ENCODE measurements at places on chromosomes 16 and 17.

- peak; percentile 97 for DNase-seq
Observed at GRCh38 chr17:50604513-50604912, 30.2 kb upstream of the ABCC3 start.

GRCh38 chr16:2044541-2044940 is 3.1 kb downstream of the NTHL1 start:
- no peak for DNase-seq

- DNase-seq, result no peak
Observed at GRCh38 chr16:28563218-28563617, 9.5 kb downstream of the SGF29 start.

GRCh38 chr17:64155751-64156544 is 26.0 kb upstream of the ERN1 start:
- peak; percentile 32 for DNase-seq

GRCh38 chr17:13492737-13493122 is 109.0 kb downstream of the HS3ST3A1 start:
- DNase-seq, result no peak

DNA sequence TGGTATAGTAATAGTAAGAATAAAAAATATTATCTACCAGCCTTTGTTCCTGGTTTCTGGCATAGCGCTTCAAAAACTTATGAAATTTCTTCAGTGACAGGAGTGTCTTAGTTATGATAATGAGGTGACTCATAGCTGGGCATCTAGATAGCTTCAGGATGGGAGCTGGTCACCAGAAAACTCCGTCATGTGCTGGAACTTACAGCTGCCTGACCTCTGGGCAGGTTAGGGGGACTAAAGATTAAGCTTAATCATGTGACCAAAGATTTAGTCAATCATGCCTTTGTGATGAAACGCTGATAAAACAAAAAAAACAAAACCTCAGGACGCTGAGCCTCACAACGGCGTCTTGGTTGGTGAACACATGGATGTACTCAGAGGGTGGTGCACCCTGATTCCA is 154.2 kb downstream of the MYO1D start:
- DNase-seq, result no peak

Measured in D341Med (cell line).